ENCODE measurements at places on chromosomes 6 and 20.
A peak's percentile ranks its signal among the peaks of the same experiment; 100 is the strongest.

DNA sequence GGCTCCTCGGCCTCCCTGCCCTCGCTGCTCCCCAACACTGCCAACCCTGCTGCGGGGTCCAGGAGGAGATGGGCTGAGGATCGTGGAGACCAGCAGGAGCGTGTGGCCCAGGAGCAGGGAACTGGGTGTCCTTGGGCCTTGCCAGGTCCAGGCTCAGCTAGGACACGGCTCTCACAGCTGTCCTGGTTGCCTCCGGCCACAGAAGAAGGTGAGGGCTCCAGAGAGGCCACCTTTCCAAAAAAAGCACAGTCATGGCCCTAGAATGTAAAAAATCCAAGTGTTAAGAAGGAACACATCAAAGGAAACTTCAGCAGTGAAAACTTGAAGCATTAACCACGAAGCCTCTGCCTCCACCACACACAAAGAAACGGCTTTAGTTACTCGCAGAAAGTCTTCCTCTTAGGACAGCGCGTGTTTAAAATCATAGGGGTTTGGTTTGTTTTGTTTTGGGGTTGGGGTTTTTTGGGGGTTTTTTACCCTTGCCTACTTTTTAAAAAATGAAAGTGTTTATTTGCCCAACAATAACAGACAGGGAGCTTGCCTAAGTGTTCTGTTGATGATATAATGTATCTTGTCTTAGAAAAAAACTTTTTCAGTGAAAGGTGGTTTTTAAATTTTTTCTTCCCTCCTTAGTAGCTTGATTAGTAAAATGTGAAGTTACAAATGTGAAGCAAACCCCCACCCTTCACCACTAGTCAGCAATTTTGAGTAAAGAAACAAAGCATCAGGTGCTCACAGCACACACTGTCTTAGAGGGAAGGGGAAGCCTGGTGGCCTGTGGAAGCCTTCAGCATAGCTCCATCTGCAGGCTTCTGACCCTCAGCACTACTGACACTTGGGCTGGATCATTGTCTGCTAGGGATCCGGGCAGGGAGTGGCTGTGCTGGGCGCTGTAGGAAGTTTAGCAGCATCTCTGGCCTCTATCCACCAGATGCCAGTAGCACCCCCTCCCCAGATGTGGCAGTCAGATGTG lies 60.0 kb downstream of the PTPN1 start:
- DNase-seq, result peak; percentile 11

- no peak for DNase-seq
Observed at GRCh38 chr20:45897692-45898091, 6.6 kb downstream of the CTSA start.

GRCh38 chr20:32062776-32063170 lies 10.7 kb downstream of the HCK start:
- DNase-seq, result no peak

DNA sequence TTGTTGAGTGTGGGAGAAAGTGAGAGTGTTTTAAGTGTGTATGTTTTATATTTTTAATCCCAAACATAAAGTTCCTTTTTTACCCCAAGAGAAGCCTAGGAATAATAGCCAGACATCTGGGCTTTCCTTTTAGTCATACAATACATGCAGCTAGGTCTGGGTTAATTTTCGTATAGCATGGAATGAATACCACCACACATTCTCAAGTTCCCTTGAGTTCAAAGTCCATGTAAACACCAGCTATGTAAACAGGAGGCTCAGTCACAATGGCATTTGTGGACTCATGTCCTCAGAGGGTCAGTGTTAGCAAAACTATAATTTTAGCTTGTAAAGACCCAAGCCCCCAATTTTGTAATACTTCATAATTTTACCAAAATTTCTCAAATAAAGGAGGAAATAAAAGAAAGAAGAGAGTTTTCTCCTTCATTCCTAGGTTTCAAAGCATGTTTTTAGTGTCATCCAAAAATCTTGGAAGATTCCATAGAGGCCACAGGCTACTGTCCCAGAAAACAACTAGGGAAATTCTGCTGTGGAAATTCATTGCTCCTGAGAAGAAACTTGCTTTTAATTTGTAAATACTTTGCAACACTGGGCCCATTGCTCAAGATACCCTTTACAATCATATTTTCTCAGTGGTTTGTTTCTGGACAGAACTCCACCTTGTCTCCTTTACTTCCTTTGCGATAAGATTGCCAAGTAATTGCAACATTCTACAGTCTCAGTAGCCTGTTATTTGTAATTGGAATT lies 671.2 kb downstream of the COL12A1 start:
- DNase-seq, result no peak

DNA sequence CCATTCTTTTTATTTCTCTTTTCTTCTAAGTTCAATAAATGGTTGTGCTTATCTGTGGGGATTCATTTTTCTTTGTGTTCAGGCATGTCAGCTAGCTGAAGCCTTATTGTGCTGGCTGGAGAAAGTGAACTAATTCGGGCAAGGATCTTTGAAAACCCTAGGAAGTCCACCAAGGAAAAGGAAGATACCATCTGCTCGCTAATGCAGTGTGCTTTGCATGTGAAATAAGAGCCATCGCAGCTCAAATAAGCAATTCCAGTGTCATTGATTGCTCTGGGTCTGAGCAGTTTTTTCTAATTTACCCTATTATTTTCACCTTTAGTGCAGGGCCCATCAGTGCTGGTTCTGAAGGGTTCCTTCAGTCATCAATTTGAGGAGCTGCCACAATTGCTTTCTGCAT lies 309.4 kb upstream of the SOX4 start:
- DNase-seq, result no peak

DNA sequence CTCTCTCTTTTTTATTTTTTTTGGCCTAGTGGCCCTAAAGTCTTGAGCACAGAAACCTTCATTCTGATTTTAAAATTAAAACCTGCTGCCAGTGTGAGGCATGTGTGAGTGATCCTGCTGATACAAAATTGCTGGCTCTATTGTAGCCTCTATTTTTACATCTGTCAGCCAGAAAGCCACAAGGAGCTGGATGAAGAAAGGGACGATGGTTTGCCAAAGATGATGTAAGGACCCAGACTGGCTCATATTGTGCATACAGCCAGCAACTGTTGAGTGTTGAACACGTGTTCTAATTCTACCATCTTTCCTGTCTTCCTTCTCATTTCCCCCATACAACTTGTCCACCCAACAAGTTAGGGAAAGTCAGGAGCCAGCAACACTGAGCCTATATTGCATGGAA lies 40.8 kb upstream of the ATXN1 start:
- DNase-seq, result peak; percentile 85

GRCh38 chr20:1945660-1946059 lies 48.2 kb downstream of the PDYN start:
- no peak for DNase-seq

DNA sequence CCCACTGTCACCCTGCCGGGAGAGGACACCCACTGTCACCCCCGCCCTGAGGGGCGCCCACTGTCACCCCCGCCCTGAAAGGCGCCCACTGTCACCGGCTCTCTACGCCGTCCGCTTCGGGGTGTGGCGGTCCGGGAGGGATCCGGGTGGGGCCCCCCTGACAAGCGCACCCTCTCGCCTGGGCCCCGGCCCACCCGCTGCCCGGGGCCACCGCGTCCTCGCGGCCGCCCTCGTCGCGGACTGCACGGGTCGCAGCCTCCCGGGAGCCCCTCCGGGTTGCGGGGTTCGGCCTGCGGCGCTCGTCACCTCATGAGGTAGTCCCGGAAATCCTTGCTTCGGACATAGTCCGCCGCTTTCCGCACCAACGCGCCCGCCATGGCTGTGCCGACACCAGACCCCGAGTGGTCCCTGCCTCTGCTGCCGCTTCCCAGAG lies 224 bp downstream of the MPC1 start:
- DNase-seq, result no peak

GRCh38 chr20:33560026-33560425 lies 70.1 kb downstream of the CBFA2T2 start:
- DNase-seq, result no peak

GRCh38 chr20:41178904-41179432 lies 41.6 kb downstream of the PLCG1 start:
- peak; percentile 55 for DNase-seq

GRCh38 chr20:36744243-36744642 lies 1.6 kb downstream of the NDRG3 start:
- DNase-seq, result no peak

- no peak for DNase-seq
Observed at GRCh38 chr6:22954749-22955385, 385.5 kb downstream of the HDGFL1 start.

DNA sequence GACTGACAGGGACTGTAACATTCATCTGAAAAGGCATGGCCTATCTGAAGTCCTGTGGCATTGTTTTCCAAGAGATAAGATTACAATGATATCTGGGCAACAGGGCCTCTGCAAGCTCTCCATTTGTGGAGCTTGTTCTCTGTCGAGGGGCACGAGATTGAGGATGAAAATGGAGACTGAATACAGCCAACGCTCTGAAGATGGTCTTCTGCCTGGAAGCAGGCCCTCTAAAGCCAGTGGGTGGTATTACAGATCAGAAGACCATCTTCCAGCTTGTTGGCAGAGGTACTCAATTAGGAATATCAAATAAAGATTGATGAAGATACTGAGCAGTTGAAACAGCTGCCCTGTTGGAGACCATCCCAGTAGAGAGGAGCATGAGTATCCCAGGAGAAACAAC lies 288.2 kb downstream of the CENPW start:
- DNase-seq, result no peak

DNA sequence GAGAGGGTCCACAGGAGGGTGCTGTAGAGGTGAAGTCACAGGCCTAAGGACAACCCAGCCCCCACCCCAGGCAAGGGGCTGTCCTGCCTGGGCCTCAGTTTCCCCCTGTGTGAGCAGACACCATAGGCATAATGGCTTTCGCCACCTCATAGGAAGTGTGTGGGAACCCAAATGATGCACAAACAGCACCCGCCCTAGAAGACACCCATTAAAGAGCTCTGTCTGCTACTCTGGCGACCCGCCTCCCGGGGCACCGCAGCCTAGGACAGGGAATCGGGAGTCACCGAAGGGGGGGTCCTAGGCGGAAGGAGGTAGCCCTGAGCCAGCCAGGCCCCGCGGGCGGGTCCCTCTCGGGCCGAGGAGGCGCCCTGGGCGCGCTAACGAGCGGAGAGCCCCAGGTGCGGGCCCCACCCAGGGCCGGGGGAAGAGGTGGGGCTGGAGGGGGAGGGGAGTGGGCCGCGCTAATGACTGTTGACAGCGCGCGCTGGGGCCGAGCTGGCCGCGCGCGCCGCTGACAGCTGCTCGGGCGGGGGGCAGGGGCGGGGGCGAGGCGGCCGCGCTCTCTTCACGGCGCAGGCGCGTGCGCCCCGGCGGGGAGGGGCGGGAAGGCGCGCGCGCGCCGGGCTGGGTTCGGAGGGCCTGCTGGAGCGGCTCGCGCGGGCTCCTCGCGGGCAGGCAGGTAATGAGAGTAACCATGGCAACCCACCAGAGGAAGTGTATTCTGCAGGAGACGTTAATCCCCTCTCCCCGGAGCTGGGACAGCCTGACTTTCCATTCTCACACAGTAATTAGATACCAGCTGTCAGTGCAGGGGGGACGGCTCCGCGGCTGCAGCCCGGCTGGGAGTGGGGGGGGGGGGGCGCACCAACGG lies 48.9 kb downstream of the NOL4L start:
- peak; percentile 24 for DNase-seq

- DNase-seq, result no peak
Observed at GRCh38 chr6:38078671-38079070, 259.1 kb downstream of the ZFAND3 start.

GRCh38 chr6:139490482-139490881 lies 116.0 kb upstream of the CITED2 start:
- no peak for DNase-seq

DNA sequence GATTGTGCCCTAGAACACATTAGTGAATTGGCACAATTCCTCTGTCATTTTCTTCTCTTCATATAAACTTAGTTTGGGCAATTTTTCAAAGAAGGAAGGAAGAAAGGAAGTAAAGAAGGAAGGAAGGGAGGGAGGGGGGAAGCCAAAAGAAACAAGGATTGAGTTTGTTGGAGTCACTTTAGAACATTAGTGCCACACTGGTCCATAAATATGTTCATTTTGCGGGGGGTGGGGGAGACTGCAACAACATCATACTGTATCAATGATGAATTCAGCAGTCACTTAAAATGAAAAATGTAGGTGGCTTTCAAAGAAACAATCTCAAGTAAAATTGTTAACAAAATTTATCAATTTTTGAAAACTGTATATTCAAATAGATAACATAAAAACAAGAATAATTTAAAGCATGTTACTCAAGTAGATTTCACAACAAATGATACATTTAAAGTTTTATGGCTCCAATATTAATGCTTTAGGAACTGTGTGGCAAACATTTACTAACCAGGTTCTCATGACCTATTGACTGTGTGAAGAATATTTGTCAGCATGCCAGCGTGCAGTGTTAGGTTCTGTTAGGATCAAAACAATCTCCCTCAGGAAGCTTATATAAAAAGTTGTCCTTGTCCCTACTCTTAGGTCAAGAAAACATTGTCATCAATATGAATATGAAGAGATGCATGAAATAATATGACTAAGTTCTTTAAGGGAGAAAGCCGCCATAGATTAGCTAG lies 208.1 kb upstream of the AGPAT4 start:
- DNase-seq, result no peak

DNA sequence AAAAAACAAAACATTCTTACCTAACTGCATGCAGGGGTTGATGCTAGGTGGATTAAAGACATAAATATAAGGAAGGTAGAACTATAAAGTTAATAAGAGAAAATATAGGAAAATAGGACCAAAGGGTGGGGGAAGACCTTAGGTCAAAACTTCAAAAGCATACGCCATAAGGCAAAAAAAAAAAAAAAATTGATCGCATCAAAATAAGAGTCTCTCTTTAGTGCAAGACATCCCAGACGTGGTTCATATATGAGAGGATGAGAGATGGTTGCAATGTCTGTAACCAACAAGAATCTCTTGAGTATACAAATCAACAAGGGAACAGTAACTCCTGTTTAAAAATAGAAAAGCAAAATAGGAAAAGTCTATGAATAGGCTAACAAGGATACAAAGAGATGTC lies 8.5 kb downstream of the BAG2 start:
- no peak for DNase-seq

DNA sequence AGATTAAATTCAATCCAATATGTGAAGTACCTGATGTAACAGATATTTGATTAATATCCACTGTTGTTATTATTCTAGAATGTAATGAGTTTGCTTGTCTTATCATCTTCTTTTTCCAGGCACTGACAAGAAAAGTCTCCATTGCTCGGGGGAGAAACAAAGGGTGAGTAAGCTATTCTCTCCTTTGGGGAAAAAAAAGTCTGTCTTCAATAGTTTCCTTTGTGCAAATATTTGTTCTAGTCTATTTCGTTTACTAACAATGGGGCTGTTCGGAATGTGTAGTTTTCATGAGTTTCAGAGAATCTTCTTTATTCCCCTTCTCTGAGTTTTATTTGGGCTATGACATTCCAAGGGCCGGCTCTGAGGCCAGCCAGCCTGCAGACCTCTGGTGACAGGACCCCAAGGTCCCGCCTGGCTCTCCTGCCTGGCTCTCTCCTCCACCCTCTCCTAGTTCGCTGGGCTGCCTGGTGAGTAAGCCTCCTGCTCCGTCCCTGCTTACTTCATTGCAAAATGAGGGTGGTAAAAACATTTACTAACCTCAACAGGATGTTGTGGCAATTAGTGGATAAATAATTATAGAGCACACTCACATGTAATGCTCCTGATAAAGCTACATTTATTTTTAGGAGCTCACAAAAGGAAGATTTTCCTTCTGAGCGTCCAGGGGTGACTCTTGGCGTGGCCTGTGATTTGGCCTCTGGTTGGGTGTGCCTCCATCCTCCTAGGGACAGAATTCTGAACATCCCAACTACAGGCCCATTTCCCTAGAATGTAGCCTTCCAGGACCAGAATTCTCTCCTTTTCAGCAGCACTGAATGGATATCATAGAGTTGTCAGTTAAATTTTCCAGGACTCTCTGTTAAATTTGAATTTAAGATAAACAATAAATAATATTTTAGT lies 43.1 kb upstream of the SNX9 start:
- DNase-seq, result no peak

Measured in NCI-H446 (cell line).